ENCODE measurements at places on chromosomes 1 and 21.

DNA sequence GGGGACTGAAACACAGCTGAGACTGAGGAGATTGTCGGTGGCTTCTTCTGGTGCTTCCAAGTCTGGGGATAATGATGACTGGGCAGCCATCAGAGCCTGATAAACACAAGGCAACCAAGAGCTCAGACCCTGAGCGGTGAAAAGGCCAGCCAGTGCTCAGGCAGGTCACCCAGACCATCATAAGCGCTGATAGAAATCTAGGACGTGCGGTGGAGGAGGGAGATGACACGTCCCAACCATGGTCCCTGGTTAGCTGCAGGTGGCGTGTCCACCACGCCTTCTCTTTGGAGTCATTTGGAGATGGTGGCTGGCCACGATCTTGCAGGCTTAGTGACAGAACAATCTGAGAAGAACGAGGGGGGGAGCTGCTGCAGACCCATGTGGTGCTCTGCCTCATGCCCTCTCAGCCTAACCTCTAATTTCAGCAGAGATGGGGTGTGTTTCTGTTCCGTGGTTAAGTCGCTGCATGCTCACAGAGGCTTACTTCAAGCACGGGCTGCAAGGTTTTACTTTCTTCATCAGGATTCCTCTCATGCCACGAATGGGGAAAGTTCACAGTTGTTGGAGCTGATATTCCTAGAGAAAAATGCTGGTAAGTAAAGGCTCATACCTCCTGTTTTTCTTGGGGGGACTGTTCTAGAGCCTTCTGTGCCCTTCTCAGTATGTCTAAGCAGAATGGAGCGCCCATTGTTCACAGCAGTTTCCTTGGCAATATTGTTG lies 17.4 kb upstream of the IGSF5 start:
- H3K4me1 ChIP-seq = no peaks in the 10 kb centered on the region
- no peaks in the 10 kb centered on the region for H3K27me3 ChIP-seq
- no peak for DNase-seq
- no peak overlapping the region for H3K4me3 ChIP-seq
- no peaks in the 10 kb centered on the region for H3K36me3 ChIP-seq

- H3K27ac ChIP-seq = no peak overlapping the region
- H3K4me1 ChIP-seq = peaks cover 16% of the 10 kb centered on the region
- no peaks in the 10 kb centered on the region for H3K36me3 ChIP-seq
- DNase-seq = no peak
- H3K27me3 ChIP-seq = no peaks in the 10 kb centered on the region
Observed at GRCh38 chr1:160727316-160727640, 11.8 kb upstream of the SLAMF7 start.

DNA sequence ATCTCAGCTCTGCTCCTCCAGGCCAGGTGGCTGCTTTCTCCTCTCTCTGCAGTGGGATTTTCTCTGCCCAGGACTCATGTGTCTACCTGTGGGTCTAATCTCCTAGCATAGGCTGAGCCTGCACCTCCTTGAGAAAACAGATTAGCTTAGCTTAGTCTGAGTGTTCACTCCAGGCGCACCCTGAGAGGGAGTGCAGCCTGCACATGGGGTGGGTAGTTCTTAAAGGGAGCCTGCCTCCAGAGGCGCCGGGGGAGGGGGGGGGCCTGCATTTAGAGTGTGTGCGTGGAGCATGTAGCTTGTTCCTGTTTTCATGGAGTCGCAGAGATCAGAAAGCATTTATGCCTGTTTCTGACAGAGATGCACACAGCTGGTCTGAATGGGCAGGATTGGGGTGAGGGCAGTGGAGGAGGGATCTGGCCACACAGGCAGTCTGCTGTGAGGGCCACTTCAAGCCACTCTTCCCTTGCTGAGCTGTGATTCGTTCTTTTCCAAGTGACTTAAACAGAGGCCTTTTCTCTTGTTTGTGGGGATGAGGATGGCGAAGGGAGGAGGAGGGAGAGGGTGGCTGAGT lies 45.2 kb downstream of the GALNT2 start:
- H3K27ac ChIP-seq = no peak overlapping the region
- peaks cover 14% of the 10 kb centered on the region for H3K4me1 ChIP-seq
- DNase-seq = no peak
- H3K4me3 ChIP-seq = no peak overlapping the region
- H3K27me3 ChIP-seq = no peaks in the 10 kb centered on the region

DNA sequence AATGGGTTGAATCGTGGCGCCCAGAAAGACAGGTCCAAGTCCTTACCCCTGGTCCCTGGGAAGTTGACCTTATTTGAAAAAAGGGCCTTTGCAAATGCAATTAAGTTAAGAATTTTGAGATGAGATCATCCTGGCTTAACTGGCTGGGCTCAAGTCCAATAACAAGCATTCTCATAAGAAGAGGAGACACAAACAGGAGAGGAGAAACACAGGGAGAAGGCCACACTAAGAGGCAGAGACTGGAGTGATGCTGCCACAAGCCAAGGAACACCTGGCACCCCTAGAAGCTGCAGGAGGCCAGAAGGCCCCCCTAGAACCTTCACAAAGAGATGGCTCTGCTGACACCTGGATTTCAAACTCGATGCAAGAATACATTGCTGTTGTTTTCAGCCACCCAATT lies 44.6 kb downstream of the PDPN start:
- no peak for DNase-seq
- no peak overlapping the region for H3K4me3 ChIP-seq
- peaks cover 6% of the 10 kb centered on the region for H3K27me3 ChIP-seq
- no peaks in the 10 kb centered on the region for H3K36me3 ChIP-seq
- H3K4me1 ChIP-seq = no peaks in the 10 kb centered on the region

DNA sequence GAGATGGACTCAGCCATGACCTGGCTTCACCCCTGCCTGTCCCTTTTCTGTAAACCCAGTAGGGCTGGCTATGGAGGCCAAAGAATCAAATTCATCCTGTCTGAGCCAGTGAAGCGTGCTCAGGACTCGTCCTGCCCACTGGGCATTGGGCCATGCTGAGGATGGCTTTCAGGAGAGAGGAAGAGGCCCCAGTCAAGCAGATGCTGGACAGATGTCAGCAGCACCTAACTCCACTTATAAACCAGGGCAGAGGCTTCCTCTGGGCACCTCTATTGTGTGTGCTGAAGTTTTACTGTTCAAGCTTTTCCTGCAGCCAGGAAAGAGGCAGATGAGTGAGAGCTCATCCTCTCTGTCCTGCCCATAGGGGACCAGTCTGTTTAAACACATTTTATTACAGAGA lies 97.4 kb upstream of the GCLM start:
- H3K27me3 ChIP-seq = no peaks in the 10 kb centered on the region
- H3K36me3 ChIP-seq = no peaks in the 10 kb centered on the region
- no peaks in the 10 kb centered on the region for H3K4me1 ChIP-seq
- no peak overlapping the region for H3K4me3 ChIP-seq

DNA sequence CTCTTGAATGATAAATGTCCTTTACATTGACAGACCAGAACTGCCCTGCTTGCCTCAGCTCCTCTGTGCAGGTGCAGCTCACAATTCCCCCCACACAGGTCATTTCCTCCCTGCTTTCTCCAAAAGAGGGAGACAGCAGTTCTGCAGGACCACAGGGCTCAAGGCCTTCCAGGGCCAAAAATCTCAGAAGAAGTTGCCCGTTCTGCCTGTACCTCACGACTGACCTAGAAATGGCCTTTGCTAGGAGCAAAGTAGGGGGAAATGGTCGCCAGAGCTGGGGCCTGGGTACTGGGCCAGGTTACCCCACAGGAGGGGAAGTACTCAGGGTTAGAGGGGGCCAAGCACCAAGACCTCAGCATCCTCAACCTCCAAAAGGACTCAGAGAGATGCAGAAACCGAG lies 11.1 kb downstream of the RNU1-2 start:
- no peaks in the 10 kb centered on the region for H3K27me3 ChIP-seq
- no peak for DNase-seq
- H3K27ac ChIP-seq = no peak overlapping the region

DNA sequence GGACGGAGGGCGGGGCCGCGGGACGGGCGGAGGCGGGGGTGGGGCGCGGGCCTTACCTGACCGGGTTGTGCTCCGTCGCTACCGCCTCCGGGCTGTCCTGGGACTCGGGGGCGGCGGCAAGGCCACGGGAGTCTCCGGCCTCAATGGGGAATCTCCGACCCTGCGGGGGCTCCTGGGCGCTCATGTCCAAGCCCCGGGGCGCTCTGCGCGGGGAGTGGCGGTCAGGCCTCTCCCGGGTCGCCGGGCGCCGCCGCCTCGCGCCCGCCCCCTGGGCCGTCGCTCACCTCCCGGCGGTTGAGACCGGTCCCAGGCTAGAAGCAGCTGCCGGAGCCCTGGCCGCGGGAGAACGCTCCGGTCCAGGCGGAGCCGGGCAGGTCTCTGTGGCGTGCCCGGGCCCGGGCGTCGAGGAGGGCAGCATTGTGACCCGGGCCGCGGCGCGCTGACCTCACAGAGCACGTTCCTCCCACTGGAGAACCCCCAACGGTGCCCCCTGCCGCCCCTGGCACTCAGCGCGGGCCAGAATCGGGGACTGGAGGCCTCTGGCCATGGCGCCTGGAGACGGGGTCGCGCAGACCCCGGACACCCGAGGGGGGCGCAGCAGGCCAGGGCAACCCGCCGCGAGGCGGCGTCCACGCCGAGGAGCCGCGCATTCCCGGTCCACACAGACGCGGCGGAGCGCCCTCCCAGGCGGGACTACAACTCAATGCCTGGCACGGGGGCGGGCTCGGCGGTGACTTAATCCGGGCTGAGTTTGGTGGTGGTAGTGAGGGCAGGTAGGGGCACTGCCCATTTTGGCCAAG lies 411 bp downstream of the FAM229A start:
- H3K4me3 ChIP-seq = no peak overlapping the region
- H3K36me3 ChIP-seq = peaks cover 30% of the 10 kb centered on the region
- DNase-seq = no peak
- H3K4me1 ChIP-seq = peaks cover 31% of the 10 kb centered on the region
- peaks cover 3% of the 10 kb centered on the region for H3K27me3 ChIP-seq

DNA sequence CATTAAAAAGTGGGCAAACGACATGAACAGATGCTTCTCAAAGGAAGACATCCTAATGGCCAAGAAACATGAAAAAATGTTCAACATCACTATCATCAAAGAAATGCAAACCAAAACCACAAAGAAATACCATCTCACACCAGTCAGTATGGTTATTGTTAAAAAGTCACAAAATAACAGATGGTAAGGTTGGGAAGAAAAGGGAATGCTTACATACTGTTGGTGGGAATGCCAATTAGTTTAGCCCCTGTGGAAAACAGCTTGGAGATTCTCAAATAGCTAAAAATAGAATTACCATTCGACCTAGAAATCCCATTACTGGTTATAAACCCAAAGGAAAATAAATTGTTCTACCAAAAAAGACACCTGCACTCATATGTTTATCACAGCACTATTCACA lies 369.4 kb downstream of the KCNH1 start:
- DNase-seq = no peak
- no peaks in the 10 kb centered on the region for H3K36me3 ChIP-seq
- H3K4me3 ChIP-seq = no peak overlapping the region
- no peaks in the 10 kb centered on the region for H3K4me1 ChIP-seq

DNA sequence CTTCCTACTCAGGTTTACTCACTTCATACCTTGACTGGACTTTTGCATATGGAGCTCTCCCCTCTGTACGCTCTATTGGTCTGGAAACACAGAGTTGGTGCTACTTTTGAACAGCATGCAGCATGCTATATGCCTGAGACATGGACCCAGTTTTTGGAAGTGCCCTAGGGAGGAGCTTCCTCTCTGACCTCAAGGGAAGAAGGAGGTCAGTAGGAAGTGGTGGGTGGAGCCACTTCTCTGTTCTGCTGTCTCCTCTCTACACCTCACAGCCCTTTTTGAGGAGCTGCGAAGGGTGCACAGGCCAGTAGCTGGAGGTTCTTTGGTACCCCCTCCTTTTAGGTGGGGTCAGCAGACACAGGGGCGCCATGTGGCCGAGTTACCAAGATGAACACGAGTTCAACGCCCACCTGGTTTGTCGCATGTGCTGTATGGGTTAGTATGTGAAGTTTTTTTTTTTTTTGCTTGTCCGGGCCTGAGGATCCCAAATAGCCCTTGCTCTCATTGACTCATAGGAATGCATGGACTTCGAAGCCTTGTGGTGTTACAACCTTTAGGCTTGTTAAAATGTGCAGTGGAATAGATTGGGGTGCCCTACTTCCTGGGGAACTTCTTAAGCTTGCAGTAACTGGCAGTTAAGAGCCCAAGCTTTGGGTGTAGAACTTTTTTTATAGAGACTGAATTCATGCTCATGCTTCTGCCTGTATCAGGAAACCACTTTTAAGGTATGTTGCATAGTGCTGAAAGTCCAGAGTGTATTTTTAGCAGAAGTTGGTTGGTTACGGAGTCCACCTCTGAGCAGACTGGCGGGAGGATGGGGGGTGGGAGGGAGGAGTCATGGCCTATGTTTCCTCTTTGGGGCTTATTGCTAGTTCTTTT lies 10.7 kb downstream of the MACF1 start:
- peak overlapping the region; percentile 52 for H3K27ac ChIP-seq
- H3K36me3 ChIP-seq = no peaks in the 10 kb centered on the region
- H3K4me3 ChIP-seq = peak overlapping the region; percentile 62
- H3K4me1 ChIP-seq = peaks cover 43% of the 10 kb centered on the region

DNA sequence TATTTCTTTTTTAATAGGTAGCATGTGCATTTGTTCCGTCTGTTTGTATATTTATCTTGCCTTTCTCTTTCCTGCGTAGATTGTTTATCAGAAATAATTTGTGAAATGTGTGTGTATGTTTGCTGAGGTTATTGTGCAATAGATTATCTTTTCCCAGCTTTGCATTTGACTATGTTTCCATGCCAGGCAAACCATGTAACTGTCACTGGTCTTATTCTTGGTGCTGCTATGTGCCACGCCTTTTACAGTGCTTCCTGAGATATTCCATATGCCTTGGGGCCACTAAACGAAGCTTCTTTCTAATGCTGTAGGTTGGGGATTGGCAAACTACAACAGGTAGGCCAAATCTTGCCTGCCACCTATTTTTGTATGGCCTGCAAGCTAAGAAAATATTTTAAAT lies 598.8 kb downstream of the PLPP3 start:
- no peak for DNase-seq
- peaks cover 4% of the 10 kb centered on the region for H3K27me3 ChIP-seq
- no peak overlapping the region for H3K27ac ChIP-seq
- H3K36me3 ChIP-seq = no peaks in the 10 kb centered on the region
- no peak overlapping the region for H3K4me3 ChIP-seq

DNA sequence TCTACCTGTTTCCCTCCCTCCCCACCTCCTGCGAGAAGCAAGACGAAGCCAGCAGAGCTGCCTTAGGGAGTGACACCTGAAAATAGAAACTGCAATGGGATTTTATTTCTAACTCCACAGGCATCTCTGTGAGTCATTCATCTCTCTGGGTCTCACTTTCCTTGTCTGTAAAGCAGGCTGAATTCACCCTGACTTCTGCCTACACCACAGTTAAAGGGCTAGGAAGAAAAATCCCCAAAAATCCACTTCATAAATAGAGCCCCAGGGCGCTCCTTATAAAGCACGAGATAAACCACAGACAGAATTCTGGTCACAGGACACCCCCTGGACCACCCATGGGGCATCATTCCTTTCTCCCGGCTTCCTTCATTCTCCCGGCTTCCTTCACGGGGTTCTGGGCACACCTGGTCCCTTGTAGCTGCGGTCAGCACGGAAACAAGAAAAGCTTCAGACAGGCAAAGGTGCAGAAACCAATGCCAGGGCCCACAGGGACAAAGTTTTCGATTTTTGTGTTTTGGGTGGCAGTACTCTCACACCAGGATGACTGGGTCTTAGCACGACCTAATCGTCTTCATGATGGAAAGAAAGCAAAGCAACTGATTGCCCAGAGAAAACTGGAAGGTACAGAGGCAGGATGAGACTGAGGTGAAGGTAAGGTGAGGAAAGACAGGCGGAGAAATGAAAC lies 2.8 kb upstream of the H6PD start:
- no peak overlapping the region for H3K27ac ChIP-seq
- no peak for DNase-seq
- H3K4me1 ChIP-seq = peaks cover 27% of the 10 kb centered on the region
- H3K27me3 ChIP-seq = no peaks in the 10 kb centered on the region
- no peak overlapping the region for H3K4me3 ChIP-seq

Data from CD4-positive, alpha-beta T cell (primary cell).